ENCODE measurements at places on chromosomes 5 and 9.

GRCh38 chr5:135382106-135382790, 16.8 kb downstream of the MACROH2A1 start:
- DNase-seq: no peak

- DNase-seq: no peak
Observed at GRCh38 chr9:74282526-74283253, 214.4 kb upstream of the RORB start.

GRCh38 chr5:69329905-69330489, 2.6 kb downstream of the CCDC125 start:
- DNase-seq: no peak

- no peak for DNase-seq
Observed at GRCh38 chr9:806285-807156, 35.0 kb upstream of the DMRT1 start.

GRCh38 chr9:127198587-127198986, 66.0 kb upstream of the GARNL3 start:
- DNase-seq: no peak

GRCh38 chr5:133780619-133781280, 168.4 kb upstream of the FSTL4 start:
- no peak for DNase-seq

- no peak for DNase-seq
Observed at GRCh38 chr5:179135441-179136215, 75.5 kb downstream of the ZNF354C start.

DNA sequence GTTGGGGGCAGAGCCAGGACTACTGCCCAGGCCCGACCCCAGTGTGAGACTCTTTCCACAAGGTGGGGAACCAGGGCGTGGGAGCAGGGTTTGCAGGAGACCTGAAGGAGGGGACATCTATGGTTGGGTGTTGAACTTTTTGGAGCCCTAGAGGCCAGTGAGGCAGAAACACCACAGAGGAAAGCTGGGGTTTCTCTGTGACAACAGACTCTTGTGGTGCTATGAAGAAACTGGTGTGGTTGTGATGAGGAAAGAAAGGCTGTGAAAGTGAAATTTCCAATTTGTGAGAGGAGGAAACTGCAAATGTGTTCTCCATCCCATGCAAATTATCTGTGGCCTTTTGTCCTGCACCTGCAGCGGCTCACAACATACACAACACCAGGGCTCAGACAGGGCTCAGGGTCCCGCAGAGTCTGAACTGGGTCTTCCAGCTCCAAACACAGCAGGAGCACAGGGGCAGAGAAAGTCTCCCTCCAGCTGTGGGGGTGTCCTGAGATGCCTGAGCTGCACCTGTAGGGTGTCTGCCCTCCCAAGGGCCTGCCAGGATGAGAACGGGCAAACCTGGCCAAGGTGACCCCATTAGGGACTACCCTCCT, 51.4 kb upstream of the GRHPR start:
- DNase-seq: no peak

- no peak for DNase-seq
Observed at GRCh38 chr9:121376214-121376830, 6.3 kb upstream of the STOM start.

DNA sequence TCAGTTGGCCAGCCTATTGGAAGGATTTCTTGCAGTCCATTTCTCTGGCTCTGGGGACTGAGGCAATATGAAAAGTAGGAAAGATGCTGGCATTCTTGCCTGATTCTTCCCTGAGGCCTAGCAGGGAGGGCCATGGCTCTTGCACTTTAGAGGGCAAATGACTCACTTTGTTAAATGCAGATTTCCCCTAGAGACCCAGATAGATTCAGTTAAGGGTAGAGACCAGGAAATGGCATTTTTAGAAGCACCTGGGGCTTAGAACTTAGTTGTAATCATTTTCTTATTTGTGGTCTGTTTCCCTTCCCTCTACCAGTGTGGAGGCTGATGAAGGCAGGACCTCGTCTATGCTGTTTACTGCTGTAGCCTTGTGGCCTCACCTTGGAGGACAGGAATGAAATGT, 112.8 kb upstream of the NR3C1 start:
- no peak for DNase-seq

- no peak for DNase-seq
Observed at GRCh38 chr5:123068368-123068938, 20.6 kb upstream of the PRDM6 start.

DNA sequence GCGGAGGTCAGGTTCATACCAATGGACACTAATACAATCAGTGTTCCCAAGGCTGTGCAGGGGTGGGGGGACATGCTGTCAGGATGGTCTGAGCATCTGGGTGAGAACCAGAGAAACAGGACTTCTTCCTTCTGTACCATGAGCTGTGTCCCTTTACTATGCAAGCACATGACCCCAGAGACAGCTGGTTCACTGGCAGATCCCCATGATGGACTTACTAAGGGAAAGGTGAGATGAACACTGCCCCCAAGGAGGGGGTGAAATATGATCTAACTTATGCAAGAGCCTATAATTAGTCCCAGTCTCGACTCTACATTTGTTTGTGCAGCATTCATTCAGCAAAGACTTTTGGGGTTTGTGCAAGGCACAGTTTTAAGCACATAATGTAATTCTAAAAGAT, 91.4 kb downstream of the LIFR start:
- no peak for DNase-seq

DNA sequence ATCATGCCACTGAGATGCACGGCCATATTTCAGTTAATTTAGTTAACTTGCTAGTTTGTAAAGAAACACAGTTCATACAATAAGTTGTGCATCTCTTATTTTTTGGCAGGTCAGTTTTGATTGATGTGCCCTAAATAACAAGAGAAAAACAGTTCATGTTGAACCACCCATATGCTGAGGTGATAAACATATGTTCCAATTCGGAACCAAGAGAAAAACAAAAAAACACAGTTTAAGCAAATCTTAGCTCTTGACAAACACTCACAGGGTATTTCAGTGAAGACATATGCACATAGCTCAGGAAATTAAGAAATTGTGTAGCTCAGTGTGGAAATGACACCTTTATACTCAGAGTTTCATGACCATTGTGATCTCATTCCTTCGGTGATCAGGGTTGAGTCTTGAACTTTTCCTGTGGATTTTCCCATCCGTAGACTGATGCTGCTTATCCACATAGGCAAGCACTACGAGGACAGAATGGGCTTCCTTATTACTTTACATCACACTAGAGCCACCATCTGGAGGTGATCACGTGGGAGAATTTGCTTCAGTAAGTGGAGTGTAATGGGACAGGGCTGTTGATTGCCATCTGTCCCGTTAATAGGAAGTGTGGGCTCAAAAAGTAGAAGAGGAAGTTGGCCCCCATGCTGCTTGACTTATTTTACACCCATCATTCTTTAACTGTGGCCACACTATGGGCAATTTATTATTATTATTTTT, 773.0 kb downstream of the MTRR start:
- DNase-seq: no peak

- no peak for DNase-seq
Observed at GRCh38 chr5:7251132-7251531, 144.8 kb upstream of the ADCY2 start.

DNA sequence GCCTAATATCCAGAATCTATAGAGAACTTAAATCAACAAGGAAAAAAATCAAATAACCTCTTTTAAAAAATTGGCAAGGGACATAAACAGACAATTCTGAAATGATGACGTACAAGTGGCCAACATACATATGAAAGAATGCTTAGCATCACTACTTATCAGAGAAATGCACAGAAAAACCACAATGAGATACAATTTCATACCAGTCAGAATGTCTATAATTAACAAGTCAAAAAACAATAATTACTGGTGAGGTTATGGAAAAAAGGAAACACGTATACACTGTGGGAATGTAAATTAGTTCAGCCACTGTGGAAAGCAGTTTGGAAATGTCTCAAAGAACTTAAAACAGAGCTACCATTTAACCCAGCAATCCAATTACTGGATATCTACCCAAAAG, 1192.0 kb downstream of the CDH12 start:
- DNase-seq: no peak

DNA sequence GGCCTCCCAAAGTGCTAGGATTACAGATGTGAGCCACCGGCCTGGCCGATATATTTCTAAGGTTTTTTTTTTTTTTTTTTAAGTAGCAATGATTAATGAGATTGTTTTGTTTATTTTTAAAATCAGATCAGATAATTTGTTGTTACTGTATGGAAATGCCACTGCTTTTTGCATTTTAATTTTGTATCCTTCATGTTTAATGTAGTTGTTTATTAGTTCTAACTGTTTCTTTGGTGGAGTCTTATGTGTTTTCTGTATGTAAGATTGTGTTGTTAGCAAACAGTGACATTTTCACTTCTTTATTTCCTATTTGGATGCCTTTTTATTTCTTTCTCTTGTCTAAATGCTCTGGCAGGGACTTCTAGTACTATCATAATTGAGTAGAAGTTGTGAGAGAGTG, 87.3 kb downstream of the DMXL1 start:
- no peak for DNase-seq

- no peak for DNase-seq
Observed at GRCh38 chr5:127585661-127586060, 63.2 kb upstream of the CTXN3 start.

DNA sequence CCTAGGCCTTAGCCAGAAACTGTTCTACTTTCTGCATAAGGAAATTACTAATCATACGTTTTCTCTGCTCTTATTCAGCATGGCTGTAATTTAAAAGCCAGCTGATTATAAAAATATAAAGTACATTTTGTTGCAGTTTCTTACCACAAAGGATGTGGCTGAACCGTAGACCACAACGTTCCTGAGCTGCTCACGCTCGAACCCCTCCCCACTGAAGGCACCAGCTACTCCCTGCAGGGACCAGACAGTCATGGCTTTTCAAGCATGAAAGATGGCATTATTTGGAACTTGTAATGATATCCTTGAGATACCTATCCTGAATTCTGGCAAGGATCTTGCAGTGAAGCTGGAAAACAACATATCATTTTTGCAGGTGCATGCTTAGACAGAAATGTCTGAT, 91.8 kb upstream of the DMRT1 start:
- no peak for DNase-seq

DNA sequence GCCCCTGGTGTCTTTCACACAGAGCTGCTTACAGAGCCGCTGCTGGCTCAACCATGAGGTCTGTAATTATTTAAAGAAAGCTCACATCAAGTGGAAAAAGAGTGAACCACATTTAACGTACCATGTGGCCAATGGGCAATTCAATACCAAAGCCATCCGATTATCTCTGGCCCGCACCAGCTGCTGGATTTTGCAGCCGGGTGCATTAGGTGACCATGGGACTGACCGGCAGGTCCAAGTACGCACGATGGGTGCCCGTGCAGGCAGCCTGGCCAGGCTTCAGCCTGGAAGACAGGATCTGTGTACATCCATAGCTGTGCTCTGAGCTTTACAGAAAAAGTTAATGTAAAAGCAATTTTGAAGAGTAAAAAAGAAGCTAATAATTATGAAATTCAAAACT, 20.5 kb downstream of the PPARGC1B start:
- no peak for DNase-seq

DNA sequence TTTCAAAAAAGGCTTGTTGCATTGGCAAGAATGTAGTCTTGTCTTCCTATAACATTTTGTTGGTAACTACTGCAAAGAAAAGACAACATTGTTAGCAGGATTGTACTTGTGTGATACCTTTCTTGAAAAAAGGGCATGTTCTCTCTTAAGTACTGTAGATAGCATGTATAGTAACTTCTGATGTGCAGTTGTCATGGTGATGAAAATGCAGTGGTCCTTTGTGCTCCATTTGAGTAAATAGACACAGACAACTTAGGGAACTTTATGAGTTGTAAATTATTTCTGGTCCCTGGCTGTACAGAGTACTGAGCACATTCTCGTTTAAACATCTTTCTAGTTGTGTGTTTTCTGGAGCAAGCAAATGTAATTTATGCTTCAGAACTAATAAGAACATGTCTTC, 103.3 kb downstream of the CD180 start:
- no peak for DNase-seq

GRCh38 chr5:157323107-157323706, 57.3 kb downstream of the CYFIP2 start:
- DNase-seq: no peak

GRCh38 chr9:36559036-36559695, 13.5 kb upstream of the MELK start:
- DNase-seq: no peak

DNA sequence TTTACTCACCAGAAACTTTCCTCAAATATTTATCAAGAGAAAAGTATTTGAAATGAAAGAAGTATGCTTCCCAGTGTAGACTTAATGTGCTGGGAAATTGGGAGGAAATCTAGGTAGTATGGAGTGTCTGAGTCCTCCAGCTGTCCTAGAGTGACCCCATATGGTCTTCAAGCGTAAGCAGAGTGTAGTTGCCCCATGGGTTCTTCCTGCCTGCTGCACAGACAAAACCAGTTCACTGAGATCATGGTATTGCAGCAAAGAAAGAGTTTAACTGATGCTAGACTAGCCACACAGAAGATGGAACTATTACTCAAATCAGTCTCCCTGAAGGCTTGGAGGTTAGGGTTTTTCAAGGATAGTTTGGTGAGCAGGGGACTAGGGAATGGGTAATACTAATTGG, 114.9 kb upstream of the PRLR start:
- no peak for DNase-seq

DNA sequence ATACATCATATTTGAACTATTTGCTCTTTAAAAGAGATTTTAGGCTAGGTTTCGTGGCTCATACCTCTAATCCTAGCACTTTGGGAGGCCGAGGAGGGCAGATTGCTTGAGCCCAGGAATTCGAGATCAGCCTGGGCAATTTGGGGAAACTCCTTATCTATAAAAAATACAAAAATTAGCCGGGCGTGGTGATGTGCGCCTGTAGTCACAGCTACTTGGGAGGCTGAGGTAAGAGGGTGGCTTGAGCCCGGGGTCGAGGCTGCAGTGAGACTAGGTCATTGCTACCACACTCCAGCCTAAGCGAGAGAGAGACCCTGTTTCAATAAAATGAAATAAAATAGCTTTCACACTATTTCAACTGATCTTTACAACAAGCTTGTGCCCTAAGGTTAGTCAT, 500 bp upstream of the MRPL22 start:
- no peak for DNase-seq

DNA sequence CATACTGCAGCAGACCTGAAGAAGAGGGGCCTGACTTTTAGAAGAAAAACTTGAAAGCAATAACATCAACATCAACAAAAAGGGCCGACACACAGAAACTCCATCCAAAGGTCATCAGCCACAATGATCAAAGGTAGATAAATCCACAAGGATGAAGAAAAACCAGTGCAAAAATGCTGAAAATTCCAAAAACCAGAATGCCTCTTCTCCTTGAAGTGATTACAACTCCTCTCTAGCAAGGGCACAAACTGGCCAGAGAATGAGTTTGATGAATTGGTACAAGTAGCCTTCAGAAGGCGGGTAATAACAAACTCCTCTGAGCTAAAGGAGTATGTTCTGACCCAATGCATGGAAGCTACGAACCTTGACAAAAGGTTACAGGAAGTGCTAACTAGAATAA, 186.2 kb upstream of the RAI14 start:
- DNase-seq: no peak

GRCh38 chr9:88464851-88465250, 70.1 kb upstream of the NXNL2 start:
- DNase-seq: no peak

- no peak for DNase-seq
Observed at GRCh38 chr9:6692433-6692832, 46.9 kb upstream of the GLDC start.

GRCh38 chr9:122159925-122160246, 178 bp downstream of the MORN5 start:
- no peak for DNase-seq
